ENCODE measurements at places on chromosomes 16 and 17. TPM values are rescaled to one million over a fixed set of nuclear protein-coding genes. Genes with fewer than 3 reads are reported as not detected.

- DNase-seq, result no peak
- H3K4me1 ChIP-seq, result peaks cover 76% of the 10 kb centered on the region
- no peaks in the 10 kb centered on the region for H3K36me3 ChIP-seq
- H3K4me3 ChIP-seq, result no peak overlapping the region
Measured at GRCh38 chr17:19264681-19265080, 27.5 kb downstream of the EPN2 start.

DNA sequence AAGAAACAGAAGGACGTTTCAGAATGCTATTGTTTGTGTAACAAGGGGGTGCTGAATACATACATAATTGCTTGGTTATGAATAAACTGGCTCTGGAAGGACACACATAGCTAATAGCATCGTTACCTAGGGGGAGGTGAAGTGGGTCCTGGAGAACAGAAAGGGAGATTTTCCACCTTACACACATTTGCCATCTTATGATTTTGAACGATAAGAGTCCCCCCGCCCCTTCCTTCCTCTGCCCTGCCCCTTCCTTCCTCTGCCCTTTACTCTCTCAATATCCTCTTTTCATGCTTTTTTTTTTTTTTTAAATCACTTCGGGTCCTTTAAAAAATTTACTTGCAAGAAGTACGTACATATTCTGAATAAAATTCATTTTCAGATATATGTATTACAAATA lies 902 bp upstream of the DHRS7B start:
- no peaks in the 10 kb centered on the region for H3K4me1 ChIP-seq
- H3K27ac ChIP-seq, result peak overlapping the region; percentile 94
- DNase-seq, result no peak
- H3K36me3 ChIP-seq, result no peaks in the 10 kb centered on the region
- H3K27me3 ChIP-seq, result no peaks in the 10 kb centered on the region

DNA sequence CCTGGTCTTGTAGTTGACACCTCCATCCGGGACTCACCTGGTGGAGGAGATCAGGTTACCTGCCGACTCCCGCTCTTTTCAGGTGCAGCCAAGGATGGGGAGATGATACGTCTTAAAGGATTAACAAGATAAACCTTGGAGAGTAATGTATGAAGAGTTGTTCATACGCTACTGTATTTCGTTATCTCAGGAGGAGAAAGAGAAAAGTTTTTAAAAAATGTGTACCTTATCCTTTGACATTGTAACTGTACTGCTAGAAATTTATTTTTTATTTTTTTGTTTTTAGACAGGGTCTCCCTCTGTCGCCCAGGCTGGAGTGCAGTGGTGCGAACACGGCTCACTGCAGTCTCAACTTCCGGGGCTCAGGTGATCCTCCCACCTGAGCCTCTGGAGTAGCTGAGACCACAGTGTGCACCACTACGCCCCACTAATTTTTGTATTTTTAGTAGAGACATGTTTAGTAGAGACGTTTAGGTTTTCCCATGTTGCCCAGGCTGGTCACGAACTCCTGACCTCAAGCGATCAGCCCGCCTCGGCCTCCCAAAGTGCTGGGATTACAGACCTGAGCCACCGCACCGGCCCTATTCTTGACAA lies 764 bp upstream of the SMURF2 start:
- peak overlapping the region; percentile 38 for H3K4me3 ChIP-seq
- H3K27ac ChIP-seq, result peak overlapping the region; percentile 96
- H3K4me1 ChIP-seq, result peaks cover 17% of the 10 kb centered on the region

DNA sequence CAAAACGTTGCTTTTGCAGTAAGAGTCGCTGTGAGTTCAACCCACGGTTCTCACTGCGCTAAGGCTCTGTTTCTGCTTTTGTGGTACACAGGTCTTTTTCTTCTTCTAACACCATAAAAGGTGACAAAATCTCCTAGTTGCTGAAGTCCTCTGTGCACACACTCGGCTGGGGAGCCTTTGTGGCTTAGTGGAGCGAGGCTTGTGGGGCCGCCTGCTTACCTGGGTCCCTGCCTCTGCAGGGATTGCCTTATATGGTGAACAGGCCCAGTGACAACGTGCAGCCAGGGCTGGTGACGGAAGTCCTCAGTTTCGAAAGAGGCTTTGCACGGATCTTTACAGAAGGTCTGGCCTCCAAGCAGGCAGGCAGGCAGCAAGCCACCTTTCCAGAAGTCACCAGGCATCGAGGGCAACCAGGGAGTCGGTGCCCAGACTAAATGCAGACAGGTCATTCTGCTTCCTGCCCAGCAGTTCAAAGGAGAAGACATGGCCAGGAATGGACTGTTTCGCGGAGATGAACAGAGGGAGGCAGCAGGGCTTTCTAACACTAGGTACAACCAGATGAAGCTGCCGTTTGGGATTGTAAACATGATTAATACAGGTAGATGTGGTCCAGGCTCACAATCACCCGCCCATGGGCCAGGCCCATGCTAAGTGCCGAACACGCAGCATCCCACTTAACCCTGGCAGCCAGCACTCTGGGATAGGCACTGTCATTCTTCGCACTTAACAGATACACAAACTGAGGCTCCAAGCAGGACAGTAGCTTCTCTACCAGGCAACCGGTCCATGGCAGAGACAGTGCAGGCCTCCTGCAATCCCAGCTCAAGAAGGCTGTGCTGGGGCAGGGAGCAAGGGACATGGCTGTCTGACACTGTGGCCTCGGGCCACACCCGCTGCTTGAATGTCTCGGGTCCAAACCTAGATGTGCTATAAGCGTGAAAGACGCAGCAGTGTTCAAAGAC lies 10.7 kb upstream of the MEAK7 start:
- peaks cover 7% of the 10 kb centered on the region for H3K4me1 ChIP-seq
- H3K27me3 ChIP-seq, result no peaks in the 10 kb centered on the region
- H3K27ac ChIP-seq, result peak overlapping the region; percentile 23
- H3K4me3 ChIP-seq, result no peak overlapping the region

DNA sequence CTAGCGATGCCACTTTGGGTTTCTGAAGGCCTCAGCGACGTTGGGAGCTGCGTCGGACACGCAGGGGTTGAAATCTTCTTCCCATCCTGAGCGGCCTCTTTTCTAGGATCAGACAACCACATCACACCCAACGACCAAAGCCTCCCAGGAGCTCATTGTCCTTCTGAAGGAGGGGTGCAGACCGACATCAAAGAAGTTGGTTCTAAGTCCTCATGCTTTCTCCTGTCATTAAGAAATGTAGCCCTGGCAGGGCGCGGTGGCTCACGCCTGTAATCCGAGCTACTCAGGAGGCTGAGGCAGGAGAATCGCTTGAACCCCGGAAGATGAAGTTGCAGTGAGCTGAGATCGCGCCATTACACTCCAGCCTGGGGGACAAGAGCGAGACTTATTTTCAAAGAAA lies 1681.9 kb downstream of the TP53TG3F start:
- no peaks in the 10 kb centered on the region for H3K4me1 ChIP-seq
- H3K27ac ChIP-seq, result no peak overlapping the region
- H3K4me3 ChIP-seq, result no peak overlapping the region
- no peaks in the 10 kb centered on the region for H3K36me3 ChIP-seq
- DNase-seq, result no peak
- no peaks in the 10 kb centered on the region for H3K27me3 ChIP-seq

- H3K4me3 ChIP-seq, result no peak overlapping the region
- no peak overlapping the region for H3K27ac ChIP-seq
- DNase-seq, result peak; percentile 35
- H3K4me1 ChIP-seq, result peaks cover 9% of the 10 kb centered on the region
- no peaks in the 10 kb centered on the region for H3K27me3 ChIP-seq
Measured at GRCh38 chr17:35612924-35613521, 25.9 kb downstream of the AP2B1 start.

DNA sequence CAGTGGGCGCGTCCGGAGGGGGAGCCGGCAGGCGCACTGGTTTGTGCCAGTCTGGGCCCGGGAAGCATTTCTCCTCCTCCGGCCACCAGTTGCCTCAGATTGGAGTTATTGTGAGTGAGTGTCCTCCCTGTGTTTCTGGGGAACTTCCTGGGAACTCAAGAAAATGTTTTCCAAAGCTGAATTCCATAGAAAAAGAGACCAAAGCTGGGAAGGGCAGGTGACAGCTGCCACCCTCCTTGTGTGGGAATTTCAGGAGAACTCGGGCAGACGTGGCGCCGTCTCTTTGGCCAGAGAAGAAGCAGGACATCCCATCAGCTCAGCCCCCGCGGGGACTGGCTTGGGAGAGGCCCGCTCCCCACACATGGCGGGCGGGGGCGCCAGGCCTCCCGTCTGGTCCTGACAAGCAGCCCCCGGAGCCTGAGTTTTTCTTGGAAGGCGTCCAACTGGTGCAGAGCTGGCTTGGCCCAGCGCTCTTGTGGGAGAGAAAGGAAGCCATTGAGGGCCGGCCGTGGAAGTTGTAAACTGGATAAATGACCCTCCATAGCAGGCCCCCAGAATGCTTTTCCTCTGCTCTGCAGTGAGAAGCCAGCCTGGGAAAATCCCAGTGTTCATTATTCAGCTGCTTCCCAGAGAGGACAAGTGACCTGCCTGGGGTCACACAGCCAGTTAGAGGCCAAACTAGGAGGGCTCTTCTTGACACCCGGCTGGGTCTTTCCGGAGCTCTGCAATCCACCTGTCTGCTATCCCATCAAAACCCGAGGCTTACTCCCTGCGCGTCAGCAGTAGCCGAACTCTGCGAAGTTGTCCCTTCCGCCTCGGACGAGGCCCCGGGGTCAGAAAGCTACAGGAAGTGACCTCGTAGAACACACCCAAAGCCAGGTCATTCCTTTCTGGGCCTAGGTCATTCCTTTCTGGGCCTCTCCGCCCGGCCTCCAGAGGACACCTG lies 39.2 kb upstream of the GSE1 start:
- H3K27me3 ChIP-seq, result no peaks in the 10 kb centered on the region
- H3K27ac ChIP-seq, result peak overlapping the region; percentile 81
- peaks cover 84% of the 10 kb centered on the region for H3K4me1 ChIP-seq
- DNase-seq, result no peak
- H3K36me3 ChIP-seq, result no peaks in the 10 kb centered on the region

- H3K36me3 ChIP-seq, result no peaks in the 10 kb centered on the region
- H3K4me3 ChIP-seq, result no peak overlapping the region
- H3K27me3 ChIP-seq, result no peaks in the 10 kb centered on the region
- no peak for DNase-seq
- no peak overlapping the region for H3K27ac ChIP-seq
- peaks cover 8% of the 10 kb centered on the region for H3K4me1 ChIP-seq
Measured at GRCh38 chr17:1160591-1161390, 19.0 kb downstream of the ABR start.

Gene KRT24
- total RNA-seq, result 4.9 TPM

Gene GPR139
- total RNA-seq, result not detected

Gene CCDC144A
- 19.7 TPM for total RNA-seq
